Left ventricle myocardium inferior (tissue), 1 donor: ENCODE measurements at places on chromosomes 16 and 17.

DNA sequence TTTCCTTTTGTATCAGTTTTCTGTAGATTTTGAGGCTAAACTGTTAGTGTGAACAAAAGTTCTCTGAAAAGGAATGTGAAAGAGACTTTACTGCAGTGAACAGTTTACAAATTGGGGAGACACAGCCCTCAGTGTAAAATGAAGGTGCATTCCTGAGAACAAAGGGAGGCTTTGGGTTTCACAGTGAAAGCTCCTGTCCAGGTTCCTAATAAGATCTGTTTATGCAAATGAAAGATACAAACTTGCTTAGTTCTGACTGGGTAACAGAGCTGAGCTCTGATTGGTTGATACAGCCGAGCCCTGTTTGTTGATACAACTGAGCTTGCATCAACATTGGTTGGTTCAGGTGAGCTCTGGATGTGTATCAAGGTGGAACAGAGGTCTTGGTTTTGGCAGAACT, 8.3 kb upstream of the CDRT15 start:
- DNase-seq = no peak
- H3K27ac ChIP-seq = no peak overlapping the region
- no peaks in the 10 kb centered on the region for H3K4me1 ChIP-seq
- H3K27me3 ChIP-seq = peaks cover 11% of the 10 kb centered on the region
- H3K4me3 ChIP-seq = no peak overlapping the region

DNA sequence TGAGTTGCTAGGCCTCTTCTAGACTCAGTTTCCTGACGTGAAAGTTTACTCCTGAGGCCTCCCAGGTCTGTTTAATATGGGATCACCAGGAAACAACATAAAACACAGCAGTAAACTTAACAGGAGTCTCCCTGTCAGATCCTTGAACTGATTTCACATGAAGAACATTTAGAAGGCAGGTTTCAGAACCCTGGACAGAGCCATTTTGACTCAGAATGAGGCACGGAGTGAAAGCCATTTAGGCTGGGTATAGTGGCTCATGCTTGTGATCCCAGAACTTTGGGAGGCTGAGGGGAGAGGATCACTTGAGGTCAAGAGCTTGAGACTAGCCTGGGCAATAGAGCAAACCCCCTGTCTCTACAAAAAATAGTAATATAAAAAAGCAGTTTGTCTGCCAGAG, 289.1 kb downstream of the CA10 start:
- no peak for DNase-seq
- H3K4me1 ChIP-seq = no peaks in the 10 kb centered on the region
- H3K36me3 ChIP-seq = no peaks in the 10 kb centered on the region
- no peak overlapping the region for H3K4me3 ChIP-seq
- no peak overlapping the region for H3K27ac ChIP-seq
- H3K27me3 ChIP-seq = peaks cover 7% of the 10 kb centered on the region

- H3K4me1 ChIP-seq = peaks cover 95% of the 10 kb centered on the region
- DNase-seq = peak; percentile 73
- H3K4me3 ChIP-seq = peak overlapping the region; percentile 99
These were observed 684 bp downstream of the YPEL2 start for GRCh38 chr17:59331929-59332748.

GRCh38 chr16:26026709-26027450, 335.1 kb downstream of the HS3ST4 start:
- H3K27me3 ChIP-seq = peaks cover 12% of the 10 kb centered on the region
- no peaks in the 10 kb centered on the region for H3K36me3 ChIP-seq
- DNase-seq = no peak
- peak overlapping the region; percentile 6 for H3K4me3 ChIP-seq
- H3K4me1 ChIP-seq = no peaks in the 10 kb centered on the region

DNA sequence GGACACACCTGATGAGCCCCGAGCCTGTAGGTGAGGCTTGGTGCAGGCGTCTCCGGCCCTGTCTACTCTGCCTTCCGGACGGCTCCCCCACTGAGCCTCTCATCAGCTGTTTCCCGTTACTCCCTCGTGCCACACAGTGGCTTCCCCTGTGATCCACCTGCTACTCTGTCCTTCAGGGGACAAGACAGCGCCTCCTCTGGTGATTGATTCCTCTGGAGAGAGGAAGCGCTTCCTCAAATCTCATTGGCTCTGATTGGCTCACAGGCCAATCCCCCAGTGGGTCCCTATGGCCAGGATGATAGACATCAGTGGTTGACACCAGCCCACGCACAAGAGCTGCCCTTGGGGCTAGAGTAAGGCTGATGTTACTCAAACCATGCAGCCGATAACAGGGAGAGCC, 24.0 kb downstream of the RNF213 start:
- no peak overlapping the region for H3K27ac ChIP-seq
- H3K4me1 ChIP-seq = peaks cover 10% of the 10 kb centered on the region
- peaks cover 23% of the 10 kb centered on the region for H3K36me3 ChIP-seq
- H3K4me3 ChIP-seq = no peak overlapping the region
- no peak for DNase-seq

DNA sequence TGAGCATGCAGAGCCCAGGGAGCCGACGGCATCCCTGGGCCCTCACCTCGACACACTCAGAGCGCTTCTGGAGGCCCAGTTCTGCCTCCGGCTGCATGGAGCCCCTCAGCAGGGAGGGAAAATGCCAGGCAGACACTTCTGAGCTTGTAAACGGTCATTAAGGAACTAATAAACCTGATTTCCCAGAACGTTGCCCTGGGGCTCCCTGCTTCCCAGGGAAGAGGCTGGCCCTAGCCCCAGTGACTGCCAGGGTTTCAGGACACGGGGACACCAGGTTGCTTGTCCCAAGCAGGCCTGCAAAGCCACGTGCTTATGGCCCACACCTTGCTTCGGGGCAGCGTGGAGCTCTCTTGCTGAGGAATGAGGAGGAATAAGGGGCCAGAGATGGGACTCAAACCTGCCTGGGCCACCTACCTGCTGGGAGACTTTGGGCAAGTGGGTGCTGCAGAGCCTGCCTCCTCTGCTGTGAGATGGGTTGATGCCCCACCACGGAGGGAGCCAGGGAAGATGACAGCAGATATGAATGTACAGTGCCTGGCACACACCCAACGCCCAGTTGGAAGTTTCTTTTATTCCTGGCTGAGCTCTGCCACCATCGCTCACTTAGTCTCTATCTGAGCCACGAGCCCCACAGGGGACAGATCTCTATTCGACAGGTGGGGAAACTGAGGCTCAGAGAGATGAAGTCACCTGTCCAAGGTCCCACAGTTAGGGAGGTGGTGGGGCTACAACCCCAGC, 5.4 kb downstream of the RHBDF2 start:
- no peak overlapping the region for H3K4me3 ChIP-seq
- no peaks in the 10 kb centered on the region for H3K27me3 ChIP-seq
- H3K36me3 ChIP-seq = no peaks in the 10 kb centered on the region
- H3K4me1 ChIP-seq = peaks cover 88% of the 10 kb centered on the region

- no peak for DNase-seq
- no peak overlapping the region for H3K27ac ChIP-seq
- H3K36me3 ChIP-seq = peaks cover 8% of the 10 kb centered on the region
- no peaks in the 10 kb centered on the region for H3K4me1 ChIP-seq
- no peaks in the 10 kb centered on the region for H3K27me3 ChIP-seq
- no peak overlapping the region for H3K4me3 ChIP-seq
These were observed 318.3 kb downstream of the SLC39A11 start for GRCh38 chr17:72774236-72774635.

DNA sequence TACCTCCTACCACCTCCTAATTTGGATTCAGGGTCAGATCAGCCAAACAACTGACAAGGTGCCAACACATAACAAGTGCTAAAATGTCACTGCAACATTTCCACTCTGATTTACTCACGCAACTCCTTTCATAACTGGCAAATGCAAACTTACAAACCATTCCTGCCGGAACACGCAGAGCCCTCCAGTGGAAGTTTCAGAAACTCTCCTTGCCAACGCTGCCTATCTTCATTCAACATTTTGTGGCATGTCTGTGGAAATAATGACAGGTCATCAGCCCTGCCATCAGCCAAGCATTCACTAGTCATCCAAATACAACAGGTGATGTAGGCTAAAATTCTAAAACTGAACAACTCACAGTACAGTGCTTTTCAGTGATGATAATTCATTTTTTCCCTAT, 37.7 kb upstream of the OR3A1 start:
- H3K4me3 ChIP-seq = no peak overlapping the region
- H3K27ac ChIP-seq = no peak overlapping the region
- no peaks in the 10 kb centered on the region for H3K4me1 ChIP-seq

GRCh38 chr17:1648173-1648962, 1.3 kb downstream of the RILP start:
- H3K27ac ChIP-seq = peak overlapping the region; percentile 100
- peaks cover 45% of the 10 kb centered on the region for H3K36me3 ChIP-seq
- peaks cover 73% of the 10 kb centered on the region for H3K4me1 ChIP-seq

- no peaks in the 10 kb centered on the region for H3K27me3 ChIP-seq
- no peak for DNase-seq
- no peaks in the 10 kb centered on the region for H3K36me3 ChIP-seq
- H3K27ac ChIP-seq = peak overlapping the region; percentile 77
These were observed 5.1 kb downstream of the GGA2 start for GRCh38 chr16:23505180-23505665.

DNA sequence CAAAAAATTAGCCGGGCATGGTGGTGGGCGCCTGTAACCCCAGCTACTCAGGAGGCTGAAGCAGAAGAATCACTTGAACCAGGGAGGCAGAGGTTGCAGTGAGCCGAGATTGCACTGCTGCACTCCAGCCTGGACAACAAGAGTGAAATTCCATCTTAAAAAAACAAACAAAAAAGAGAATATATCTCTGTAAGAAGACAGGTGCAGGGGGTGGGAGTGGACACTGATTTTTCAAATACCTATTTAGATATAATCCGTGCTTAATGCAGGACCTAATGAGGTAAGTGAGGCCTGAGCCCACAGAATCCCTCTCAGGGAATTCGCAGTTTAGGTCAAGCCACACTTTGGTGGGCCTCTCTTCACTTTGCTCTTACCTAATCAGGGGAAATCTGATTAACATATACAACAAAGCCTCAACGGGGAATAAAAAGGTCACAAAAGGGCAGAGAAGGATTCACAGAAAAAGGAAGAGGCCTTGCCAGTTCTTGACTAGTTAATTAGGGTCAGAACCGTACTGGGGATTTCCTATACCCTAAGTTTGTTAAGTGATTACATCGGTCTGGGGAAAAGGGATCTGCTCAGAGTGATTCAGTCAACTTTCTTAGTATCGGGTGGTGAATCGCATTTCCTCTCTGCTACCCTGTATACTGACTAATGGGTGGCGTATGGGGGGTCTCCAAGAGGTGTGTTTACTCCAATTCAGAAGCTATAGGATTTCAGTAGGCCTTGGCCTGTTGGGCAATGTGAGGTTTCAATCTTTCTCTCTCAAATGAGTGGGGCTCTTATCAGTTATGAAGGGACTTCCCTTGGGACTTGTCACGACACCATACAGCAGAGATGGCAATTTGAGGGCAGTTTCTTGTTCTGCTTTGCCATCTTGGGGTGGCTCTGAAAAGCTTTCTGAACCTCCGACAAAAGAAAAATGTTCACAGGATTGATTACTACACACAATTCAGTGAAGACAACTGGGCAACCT, 1.9 kb upstream of the NFAT5 start:
- H3K4me3 ChIP-seq = peak overlapping the region; percentile 98
- no peaks in the 10 kb centered on the region for H3K27me3 ChIP-seq
- no peak for DNase-seq
- peak overlapping the region; percentile 99 for H3K27ac ChIP-seq

DNA sequence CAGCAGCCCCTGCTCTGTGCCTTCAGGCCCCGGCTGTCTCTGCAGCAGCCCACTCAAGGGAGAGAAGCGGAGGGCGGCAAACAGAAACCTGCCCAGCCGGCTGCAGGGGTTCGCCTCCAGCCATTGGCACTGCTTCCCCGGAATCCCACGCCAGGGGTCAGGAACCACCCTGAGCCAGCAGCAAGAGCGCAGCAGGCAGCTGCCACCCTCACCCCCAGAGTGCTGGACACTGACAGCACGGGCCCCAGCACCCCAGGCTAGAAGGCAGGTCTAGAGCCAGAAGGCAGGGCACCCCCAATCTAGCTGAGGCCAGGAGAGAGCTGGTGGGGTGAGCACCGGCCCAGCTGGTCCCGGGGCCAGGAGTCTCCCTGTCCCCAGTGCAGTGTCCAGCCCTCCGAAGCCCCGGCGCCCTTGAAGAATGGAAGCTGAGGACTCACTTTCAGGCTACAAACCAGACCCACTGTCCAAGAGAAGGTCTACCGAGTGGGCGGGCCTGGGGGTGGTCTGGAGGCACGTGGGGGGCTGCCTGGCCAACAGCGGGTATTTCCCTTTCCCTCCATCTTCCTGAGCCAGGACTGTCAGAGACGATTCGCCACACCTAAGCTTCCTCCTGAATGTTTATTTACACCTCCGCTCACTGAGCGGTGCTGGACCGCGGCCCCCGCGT, 8.4 kb downstream of the UBALD2 start:
- no peaks in the 10 kb centered on the region for H3K27me3 ChIP-seq
- no peak overlapping the region for H3K4me3 ChIP-seq
- DNase-seq = no peak
- H3K4me1 ChIP-seq = peaks cover 55% of the 10 kb centered on the region

- no peaks in the 10 kb centered on the region for H3K27me3 ChIP-seq
- peaks cover 9% of the 10 kb centered on the region for H3K36me3 ChIP-seq
- H3K4me1 ChIP-seq = peaks cover 17% of the 10 kb centered on the region
These were observed 4.9 kb upstream of the PSMD7 start for GRCh38 chr16:74291577-74292208.

DNA sequence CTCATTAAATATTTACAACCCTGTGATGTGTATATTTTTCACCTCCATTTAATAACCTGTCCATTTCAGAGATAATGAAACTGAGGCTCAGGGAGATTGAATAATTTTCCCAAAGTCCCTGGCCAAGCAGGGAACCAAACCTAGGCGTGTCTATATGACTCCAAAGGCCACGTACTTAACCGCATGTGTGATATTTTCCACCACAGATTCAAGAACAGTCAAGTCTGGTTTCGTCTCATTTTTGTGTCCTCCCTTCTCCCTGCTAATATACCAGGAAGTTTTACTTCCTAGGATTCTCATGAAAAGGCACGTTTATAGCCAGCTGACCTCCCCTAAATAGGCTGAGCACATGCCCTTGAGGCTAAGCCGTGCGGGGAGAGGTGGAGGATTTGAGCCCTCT, 15.3 kb downstream of the WFIKKN2 start:
- peak overlapping the region; percentile 91 for H3K27ac ChIP-seq
- H3K36me3 ChIP-seq = no peaks in the 10 kb centered on the region
- no peaks in the 10 kb centered on the region for H3K27me3 ChIP-seq
- DNase-seq = no peak

- no peaks in the 10 kb centered on the region for H3K36me3 ChIP-seq
- H3K4me1 ChIP-seq = peaks cover 12% of the 10 kb centered on the region
- no peak overlapping the region for H3K27ac ChIP-seq
- no peaks in the 10 kb centered on the region for H3K27me3 ChIP-seq
These were observed 190.2 kb upstream of the TNRC6C start for GRCh38 chr17:77768248-77768852.
